ENCODE measurements at places on chromosomes 3 and 15.

- no peak for DNase-seq
Measured at GRCh38 chr15:34722439-34722836, 32.4 kb downstream of the GJD2 start.

- DNase-seq = no peak
Measured at GRCh38 chr15:89469426-89470096, 26.8 kb downstream of the RHCG start.

- DNase-seq = no peak
Measured at GRCh38 chr3:113051787-113052186, 61.0 kb downstream of the GTPBP8 start.

GRCh38 chr3:102753901-102754300, 319.1 kb downstream of the ZPLD1 start:
- DNase-seq = no peak

DNA sequence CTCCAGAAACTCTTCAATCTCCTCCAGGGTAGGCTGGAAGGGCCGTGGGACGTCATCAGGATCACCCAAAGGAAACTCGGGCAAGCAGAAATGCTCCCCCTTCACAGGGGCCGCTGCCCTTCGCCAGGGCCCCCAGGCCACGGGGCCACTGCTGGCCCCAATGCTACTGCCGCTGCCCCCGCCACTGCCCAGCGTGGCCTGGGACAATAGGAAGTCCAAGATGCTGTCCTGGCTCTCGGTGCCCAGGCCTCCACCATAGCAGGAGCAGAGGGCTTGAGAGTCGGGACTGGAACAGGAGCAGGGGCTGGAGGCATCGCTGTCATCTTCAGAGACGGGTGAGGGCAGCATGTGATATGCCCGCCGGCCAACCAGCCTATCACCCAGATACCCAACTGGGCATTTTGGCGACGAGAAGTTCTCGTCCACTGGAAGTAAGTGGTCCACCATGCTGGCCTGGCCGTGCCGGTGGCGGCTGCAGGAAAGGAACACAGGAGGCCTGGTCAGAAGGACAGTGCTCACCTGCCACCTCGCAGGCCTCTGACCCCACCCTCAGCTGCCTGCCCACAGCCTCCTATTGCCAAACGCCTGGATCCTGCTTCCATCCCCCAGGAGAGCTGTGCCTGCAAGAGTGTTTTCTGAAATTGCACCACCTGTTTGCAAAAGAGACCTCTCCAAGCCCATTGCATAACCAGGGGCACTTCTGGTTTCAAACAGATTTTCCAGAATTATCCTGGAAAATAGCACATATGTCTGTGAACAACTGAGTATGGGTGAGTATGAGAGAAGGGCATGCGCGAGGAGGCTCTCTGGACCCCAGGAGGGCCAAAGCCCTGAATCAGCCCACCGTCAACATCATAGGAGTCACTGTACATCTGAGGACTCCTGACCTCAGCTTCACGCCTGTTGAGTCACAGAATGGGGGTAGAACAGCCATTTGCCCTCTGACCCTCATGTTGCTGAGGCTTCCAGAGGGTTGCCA, 4.4 kb downstream of the KLF15 start:
- no peak for DNase-seq

- no peak for DNase-seq
Measured at GRCh38 chr3:39804951-39805350, 4.5 kb upstream of the MYRIP start.

DNA sequence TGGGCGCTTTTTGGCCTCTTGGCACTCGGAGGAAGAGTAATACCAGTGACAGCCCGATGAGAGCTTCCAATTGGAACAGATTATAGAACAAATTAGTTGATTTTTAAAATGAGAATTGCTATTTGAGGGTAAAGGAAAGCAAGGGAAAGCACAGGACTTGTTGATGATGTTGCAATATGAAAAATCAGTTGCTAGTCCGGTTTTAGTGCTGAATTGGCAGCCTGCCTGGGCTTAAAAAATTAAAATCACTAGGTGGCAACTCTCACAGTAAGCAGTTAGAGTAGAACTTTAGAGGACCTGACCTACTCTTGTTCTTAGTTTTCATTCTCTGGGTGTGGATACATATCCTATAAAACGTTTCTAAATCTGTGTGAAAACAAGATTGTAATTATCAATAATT, 2.1 kb upstream of the SCAANT1 start:
- no peak for DNase-seq

- DNase-seq = no peak
Measured at GRCh38 chr3:33865133-33865532, 66.7 kb downstream of the PDCD6IP start.

DNA sequence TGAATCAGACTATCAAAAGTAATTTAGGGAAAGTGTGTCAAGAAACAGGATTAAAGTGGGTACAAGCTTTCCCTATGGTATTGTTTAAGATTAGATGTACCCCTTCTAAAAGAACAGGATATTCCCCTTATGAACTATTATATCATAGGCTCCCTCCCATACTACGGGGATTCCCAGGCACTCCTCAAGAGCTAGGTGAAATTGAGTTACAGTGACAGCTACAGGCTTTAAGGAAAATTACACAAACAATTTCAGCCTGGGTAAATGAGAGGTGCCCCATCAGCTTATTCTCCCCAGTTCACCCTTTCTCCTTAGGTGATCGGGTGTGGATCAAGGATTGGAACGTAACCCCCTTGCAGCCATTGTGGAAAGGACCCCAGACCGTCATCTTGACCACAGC, 240.8 kb upstream of the CNTN6 start:
- DNase-seq = no peak

DNA sequence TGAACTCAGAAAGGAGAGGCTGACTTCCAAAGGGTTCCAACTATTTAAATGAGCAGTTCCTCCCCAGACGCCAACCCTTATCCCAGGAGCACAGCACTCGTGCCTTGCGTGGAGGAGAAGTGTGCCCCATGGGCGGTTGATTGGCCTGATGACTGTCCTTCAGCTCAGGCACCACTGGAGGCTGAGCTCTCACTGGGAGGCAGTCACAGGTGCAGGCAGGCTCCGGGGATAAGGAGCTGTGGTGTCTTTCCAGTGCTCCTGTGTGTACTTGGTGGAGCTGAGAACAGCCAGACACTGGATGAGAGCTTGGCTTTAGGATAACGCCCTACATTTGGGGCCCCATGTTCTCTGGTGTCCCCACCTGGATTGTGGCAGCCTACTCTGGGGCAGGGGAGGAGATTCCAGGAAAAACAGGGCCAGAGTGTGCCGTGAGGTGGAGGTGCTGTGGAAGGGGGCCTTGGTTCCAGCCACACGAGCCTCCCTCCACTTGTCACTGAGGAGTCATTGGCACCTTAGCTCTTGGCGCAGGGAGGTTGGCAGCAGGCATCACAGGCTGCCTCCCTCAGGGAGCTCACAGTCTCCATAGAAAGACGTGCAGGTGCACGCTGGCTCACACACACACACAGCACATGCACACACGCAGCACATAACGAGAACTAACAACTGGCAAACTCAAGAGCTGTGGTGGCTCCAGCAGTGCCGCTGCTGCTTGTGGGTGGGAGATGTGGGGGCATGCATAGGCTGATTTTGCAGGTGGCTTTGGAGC, 22.7 kb upstream of the EPHB3 start:
- DNase-seq = no peak

DNA sequence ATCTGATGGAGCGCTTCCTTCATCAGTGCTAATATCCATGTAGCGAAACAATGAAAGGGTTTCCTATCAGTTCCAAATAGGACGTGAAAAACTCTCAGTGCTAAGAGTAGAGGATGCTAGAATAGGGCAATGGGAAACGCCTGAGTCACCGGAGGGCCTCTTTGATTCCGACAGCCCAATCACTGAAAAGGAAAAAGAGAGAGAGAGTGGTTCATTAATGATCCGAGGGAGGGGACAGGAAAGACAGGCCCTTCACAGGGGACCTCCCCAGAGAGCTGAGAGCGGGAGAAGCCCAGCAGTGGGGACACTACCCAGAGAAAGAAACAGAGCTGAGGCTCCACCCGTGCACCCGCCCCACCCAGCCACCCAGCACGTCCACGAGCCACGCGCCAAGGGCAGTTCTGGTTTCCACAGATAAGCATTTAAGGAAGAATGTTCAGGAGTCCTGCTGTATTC, 76.9 kb downstream of the RPN1 start:
- DNase-seq = no peak

DNA sequence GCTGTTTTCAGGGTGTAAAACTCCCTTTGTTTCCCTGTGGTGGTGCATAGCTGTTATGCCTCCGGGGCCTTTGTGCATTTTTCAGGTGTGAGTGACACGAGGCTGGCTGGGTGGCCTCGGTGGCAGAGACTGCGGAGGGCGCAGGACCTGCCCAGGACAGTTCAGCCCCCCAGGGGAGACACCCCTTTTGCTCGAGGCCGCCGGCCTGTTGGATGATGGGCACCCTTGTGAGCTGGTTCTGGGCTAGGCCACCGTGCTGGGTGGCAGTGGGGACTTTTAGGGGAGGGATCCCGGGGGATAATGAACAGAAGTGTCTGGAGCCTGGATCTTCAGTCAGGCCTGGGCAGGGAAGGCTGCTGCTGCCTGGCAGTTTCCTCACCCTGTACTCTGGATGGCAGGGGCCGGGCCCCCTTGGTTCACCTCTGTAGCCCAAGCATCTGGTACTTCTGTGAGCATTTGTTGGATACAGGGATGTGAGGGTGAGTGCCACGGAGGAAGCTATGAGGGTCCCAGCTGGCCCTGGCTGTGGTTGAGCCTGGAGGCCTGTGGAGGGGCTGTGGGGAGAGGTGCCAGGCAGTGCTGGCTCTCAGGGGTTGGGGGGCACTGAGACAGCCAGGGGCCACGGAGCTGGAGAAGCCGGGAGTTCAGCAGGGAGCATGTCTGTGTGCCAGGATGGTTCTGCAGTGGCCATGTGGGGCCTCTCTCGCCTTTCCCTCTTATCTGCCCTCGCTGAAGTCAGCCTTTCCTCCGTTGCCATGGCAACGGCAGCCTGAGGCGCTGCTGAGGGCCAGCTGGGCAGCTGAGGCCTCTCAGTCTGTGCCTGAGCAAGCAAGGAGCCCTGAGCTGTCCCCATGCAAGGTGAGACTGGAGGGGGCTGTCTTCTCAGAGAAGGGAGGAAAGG, 49.0 kb downstream of the KY start:
- no peak for DNase-seq

DNA sequence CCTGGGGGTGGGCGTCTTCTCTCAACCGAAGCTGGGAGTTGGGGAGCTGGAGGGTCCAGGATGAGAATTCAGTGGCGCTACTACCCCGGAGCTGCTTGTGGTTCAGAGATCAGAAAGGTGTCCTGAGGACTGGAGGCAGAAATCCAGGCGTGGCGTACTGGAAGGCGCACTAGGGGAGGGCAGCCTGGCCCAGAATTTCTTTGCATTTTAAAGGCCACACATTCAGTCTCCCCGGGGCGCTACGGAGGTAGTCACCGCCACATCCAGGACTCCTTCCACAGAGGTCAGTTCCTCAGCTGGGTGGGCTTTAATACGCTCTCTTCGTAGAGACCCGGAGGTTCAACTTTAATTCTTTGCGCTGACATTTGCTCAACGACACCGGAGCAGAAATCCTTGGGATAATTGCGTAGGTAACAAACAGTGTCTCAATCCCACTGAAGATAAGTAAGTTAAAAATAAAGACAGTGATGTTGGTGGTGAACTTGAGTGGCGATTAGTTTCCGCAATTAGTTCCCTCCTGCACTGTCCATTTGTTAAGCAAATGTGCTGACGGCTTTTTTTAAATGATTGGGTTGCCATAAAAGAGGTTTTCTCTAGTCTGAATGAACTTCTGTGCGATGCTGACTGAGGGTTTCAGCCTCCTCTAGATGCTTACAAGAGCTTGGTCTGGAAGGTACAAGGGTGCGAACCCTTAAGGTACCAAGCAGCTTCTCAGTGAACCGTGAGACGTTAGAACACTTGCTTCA, 535 bp downstream of the MCTP2 start:
- DNase-seq = no peak

- no peak for DNase-seq
Measured at GRCh38 chr15:33737687-33738601, 230.4 kb upstream of the CHRM5 start.

- DNase-seq = no peak
Measured at GRCh38 chr3:129793942-129794310, 99.6 kb downstream of the TMCC1 start.

Data from NCI-H1930 (cell line).